IMR-90 (cell line): ENCODE measurements at places on chromosomes 7 and 10.

DNA sequence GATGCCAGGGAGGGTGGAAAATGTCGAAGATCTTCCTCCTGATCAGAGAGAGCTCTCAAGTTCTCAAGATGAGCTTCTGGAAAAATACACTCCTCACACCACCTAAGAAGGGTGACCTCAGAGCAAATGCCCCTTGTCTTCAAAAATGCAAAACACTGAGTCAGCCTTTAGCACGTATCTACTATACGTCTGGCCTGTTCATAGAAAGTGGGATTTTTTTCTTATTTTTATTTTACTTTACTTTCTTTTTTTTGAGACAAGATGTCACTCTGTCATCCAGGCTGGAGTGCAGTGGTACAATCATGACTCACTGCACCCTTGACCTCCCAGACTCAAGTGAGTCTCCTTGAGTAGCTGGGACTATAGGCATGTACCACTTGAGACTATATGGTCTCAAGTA lies 57.1 kb downstream of the AFAP1L2 start:
- DNase-seq, result no peak

- no peak for DNase-seq
Observed at GRCh38 chr7:126948664-126949063, 304.1 kb downstream of the GRM8 start.

DNA sequence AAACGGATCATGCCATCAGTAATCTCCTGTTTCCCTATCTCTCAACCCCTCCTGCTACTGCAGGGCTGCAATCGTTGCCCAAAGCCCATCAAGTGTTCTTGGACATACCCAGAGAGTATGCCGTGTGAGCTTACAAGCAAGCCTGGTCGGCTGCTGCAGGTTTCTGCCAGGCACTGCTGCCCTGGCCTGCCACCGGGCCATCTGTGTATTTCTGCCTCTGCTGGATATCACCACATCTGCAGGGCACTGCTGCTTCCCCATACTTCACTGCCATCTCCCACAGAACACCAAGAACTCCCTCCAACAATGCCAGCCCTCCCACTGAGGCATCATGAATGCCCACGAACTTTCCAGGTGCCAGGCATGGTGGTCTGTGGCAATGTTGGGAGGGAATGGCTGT lies 138.2 kb upstream of the SORCS3 start:
- DNase-seq, result no peak

- no peak for DNase-seq
Observed at GRCh38 chr7:159031750-159032149, 112.9 kb downstream of the VIPR2 start.

DNA sequence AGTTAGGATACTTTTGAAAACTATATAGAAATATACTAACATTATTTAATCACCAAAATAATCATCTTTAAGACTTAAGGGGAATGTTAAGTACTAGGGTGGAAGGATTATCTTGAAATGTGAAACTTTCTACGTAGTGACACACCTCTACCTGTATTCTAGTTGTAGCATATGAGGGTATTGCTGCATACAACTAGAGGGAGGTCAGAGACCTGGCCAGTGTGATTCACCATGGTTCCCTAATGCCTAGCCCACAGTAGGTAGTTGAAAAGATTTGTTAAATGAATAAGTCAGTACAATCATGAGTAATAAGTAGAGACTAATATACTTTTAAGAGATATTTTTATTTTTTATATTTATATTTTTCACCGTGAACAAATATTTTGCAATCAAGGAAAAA lies 84.1 kb upstream of the RPA3 start:
- DNase-seq, result no peak

DNA sequence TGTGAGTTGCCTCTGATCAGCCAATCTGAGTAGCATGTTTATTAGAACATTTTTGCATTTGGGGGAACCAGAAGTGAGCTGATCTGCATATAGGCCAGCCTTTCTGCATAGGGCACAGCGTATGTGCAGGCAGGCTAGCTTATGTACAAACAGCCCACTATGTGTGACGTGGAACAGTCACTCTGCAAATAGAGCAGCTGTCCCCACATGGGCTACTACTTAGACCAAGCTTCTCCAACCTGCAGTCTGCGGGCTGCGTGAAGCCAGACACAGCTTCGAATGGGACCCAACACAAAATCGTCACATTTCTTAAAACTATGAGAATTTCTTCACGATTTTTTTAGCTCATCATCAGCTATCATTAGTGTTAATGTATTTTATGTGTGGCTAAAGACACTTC lies 134.1 kb upstream of the FAM20C start:
- no peak for DNase-seq

GRCh38 chr10:94293354-94293753 lies 69.4 kb downstream of the NOC3L start:
- DNase-seq, result no peak

- peak; percentile 32 for DNase-seq
Observed at GRCh38 chr10:76309741-76310587, 878.5 kb downstream of the LRMDA start.

GRCh38 chr10:22710139-22710745 lies 4.1 kb downstream of the PIP4K2A start:
- no peak for DNase-seq

GRCh38 chr10:58210160-58210559 lies 57.5 kb downstream of the IPMK start:
- DNase-seq, result no peak

DNA sequence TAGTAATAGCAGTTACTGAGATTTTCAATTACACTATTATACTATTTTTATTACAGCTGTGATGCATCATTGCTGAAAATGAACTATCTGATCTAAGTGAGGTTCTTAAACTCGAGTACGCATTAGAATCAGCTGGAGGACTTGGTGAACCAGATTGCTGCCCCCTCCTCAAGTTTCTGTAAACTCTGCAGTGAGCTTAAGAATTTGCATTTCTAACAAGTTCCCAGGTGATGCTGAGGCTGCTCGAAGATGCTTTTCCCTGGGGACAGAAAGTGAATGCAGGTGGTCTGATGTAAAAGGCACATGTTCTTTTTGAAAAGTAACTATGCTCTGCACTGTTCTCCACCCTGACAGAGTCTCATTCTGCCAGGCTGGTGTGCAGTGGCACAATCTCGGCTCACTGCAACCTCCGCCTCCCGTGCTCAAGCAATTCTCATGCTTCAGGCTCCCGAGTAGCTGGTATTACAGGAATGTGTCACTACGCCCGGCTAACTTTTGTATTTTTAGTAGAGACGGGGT lies 12.5 kb downstream of the RNF133 start:
- no peak for DNase-seq

DNA sequence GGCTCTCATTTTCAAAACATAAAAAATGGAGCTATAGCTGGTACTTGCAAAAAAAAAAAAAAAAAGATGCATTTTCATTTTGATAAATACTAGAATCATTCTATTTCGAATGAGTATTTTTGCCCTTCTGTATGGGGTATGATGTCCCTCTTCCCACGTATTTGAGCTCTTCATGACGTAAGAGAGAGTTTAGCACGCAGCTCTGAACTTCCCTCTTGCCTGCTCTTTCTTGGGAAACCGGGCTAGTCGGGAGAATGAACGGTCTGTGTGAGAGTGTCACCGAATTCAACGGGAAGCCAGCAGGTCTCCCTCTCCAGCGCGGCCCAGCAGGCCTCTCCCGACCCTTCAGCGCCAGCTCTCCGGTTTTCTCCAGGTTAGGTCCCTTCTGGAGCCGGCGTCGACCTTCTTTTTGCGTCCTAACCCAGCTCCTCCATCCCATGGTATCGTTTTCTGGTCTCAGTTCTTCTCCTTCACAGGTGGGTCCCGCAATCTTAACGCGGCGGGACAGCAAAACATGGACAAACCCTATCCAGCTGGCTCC lies 159.2 kb upstream of the PITRM1 start:
- DNase-seq, result no peak

GRCh38 chr7:17333221-17333620 lies 34.8 kb downstream of the AHR start:
- DNase-seq, result peak; percentile 12

- DNase-seq, result no peak
Observed at GRCh38 chr7:123725586-123726171, 23.1 kb downstream of the WASL start.
